HuH-7.5 (cell line): ENCODE measurements at places on chromosomes 1 and 21.

DNA sequence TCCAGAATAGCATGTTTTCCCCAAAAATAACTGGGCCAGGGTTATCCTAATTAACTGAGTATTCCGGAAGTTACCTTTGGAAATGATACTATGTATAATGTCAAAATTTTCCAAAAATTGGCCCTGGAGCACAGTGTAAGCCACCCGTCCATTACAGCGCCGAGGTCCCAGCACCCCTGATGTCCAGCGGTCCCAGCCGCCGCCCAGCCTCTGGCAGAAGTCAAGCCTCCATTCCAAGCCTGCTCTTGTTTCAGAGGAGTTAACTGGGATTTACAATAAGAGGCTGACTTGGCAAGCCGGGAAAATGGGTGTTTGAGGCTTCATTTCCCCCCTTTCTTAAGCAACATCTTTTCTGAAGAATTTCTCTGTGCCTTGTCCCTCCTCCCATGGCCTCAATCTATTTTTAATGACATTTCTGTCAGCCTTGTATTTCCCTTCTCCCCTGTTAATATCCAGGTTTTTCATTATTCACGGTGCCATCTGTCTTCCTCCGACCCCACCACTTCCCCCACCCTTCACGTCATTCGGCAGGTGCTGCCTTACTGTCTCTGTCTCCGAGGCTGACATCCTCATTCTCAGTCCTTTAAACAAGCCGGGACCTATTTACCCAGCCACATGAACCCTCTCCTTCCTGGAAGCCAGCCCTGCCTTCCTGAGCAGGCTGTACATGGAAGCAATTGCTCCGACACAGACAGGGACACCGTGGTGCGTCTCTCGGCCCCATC is 490.9 kb downstream of the NPHP4 start:
- no peak for DNase-seq

GRCh38 chr1:231872461-231872910 is 245.9 kb downstream of the DISC1 start:
- no peak for DNase-seq

DNA sequence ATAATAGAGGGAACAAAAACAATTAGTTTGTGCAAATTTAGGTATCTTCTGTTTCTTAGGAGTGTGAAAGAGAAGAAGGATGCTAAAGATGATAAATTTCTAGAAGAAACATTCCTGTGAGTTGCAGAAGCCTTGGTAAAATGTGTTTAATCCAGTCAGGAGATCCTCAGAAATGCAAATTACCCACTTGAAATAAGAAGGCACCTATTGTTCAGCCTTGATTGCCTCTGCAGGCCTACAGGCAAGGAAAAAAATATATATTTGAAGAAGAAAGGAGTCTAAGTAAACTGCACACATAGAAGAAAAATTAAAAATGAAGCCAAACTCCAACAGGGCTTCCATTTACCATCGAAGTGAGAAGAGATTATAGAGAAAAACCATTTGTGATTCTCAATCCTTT is 51.0 kb upstream of the LHX8 start:
- DNase-seq: no peak

GRCh38 chr1:62514746-62515423 is 78.0 kb downstream of the USP1 start:
- no peak for DNase-seq

DNA sequence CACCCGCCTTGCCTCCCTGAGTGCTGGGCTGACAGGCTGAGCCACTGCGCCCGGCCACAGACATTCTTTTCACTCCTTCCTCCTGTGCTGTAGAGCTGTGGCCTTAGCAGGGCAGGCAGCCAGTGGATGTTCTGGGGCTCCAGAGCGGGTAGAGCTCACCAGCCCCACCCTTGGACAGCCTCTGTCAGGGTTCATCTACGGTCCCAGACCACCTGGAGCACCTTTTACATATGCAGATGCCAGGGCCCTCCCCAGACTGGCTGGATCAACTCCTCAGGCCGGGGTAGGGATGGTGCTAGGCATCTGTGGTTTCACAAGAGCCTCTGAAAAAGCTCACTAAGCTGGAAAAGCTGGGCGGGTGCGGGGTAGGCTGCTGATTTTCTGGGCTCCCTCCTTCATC is 4.6 kb downstream of the ATP13A2 start:
- peak; percentile 2 for DNase-seq

DNA sequence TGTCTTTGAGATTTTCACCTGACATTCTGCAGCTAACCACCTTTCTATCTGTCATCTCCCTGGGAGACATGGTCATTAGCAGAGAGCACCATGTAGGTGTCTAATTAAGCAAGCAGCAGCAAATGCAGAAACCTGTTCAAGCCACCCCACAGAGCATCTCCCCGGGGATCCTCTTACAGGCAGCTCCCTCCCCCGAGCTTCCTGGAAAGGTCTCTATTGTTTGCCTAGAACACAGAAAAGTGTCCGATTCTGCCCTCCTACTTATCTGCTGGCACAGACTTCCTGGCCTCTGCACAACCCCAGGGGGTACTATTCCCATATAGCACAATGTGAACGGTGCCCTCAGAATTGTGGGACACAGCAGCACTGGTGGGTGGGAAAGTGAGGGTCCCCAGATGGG is 46.1 kb downstream of the PLEKHA6 start:
- DNase-seq: no peak

GRCh38 chr1:229248821-229249817 is 21.8 kb upstream of the RAB4A start:
- DNase-seq: no peak

DNA sequence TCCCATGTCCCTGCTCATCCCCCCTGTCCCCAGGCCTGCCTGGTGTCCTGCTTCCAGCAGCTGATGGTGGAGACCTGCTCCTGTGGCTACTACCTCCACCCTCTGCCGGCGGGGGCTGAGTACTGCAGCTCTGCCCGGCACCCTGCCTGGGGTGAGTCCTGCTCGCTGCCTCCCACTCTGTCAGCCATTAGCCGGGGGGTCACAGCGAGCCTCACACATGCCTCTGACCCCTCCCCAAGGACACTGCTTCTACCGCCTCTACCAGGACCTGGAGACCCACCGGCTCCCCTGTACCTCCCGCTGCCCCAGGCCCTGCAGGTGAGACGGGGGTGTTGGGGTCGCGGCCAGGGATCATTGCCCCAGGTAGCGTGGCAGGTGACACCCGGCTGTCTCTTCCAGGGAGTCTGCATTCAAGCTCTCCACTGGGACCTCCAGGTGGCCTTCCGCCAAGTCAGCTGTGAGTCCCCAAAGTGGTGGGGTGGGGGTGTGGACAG is 10.0 kb downstream of the SCNN1D start:
- DNase-seq: peak; percentile 96

- no peak for DNase-seq
These were observed 1.4 kb downstream of the VPS13D start for GRCh38 chr1:12231276-12231595.

- no peak for DNase-seq
These were observed 18.4 kb upstream of the IL10 start for GRCh38 chr1:206790502-206791250.

DNA sequence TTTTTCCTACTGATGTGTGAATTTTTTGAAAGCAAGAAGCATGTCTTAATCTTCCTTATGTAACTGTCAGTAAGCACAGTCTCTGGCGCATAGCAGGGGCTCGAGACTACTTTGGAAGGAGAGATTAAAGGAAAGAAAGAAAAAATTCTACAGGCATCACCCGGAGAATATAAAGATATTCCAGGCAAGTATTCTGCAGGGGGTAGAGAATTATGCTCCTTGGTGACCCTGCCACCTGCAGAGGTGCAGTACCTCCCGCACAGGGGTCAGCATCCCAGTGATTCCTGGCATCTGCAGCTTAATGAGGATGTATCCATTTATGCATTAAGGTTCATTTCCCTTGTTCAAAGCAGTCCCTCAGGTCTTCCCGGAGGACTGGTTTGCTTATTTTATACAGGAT is 87.6 kb upstream of the WLS start:
- DNase-seq: no peak

DNA sequence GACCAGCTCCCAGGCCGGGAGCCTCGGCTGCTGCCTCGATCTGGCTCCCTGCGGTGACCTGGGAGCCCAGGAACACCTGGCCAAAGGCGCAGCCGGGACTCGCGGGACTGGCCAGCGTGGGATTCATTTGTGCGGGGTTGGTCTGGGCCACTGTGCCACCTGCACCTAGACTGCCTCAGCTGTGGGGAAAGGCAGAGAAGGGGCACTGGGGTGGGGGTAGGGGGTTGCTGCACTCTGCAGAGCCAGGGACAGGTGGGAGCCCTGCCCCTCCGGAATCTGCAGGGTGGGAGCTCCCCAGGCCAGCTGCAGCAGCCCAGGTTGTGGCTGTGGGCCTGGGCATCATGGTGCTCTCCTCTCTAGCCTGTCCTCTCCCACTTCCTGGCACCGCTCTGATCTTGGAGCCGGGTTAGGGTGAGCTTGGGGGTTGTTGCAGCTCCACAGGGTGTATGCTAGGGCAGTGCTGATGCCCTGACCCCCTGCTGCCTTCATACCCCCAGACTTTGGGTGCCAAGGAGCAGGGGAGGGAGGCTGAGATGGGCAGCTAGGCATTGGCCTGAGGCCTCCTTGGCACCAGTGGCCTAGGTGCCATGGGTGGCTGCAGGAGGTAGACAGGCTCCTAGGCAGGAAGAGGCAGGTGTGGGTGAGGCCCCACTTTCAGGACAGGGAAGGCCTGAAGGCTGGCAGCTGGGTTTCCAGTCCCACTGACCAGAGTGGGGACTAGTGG is 57.5 kb upstream of the ETV3 start:
- DNase-seq: no peak

DNA sequence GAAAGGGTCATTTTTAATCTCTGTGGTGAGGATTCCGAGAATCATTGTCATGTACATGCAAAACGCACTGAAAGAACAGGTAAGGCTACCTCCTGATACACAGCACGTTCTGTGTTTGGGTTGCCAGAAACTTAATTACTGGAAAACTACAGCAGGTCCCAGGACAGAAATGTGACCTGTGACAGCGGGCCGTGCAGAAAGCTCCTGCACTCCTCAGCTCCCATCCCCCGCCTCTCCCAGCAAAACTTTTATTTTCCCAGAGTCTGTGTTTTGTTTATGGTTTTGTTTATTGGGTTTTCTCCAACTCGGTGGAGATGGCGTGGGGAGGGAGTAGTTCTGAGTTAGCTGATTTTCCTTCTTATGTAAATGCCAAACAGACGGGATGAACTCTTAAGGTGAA is 44.7 kb downstream of the SLC44A3 start:
- DNase-seq: no peak
